ENCODE measurements at places on chromosomes 3 and 15.
A peak's percentile ranks its signal among the peaks of the same experiment; 100 is the strongest.

- no peak for DNase-seq
These were observed 48.7 kb downstream of the MYO5C start for GRCh38 chr15:52246686-52247431.

DNA sequence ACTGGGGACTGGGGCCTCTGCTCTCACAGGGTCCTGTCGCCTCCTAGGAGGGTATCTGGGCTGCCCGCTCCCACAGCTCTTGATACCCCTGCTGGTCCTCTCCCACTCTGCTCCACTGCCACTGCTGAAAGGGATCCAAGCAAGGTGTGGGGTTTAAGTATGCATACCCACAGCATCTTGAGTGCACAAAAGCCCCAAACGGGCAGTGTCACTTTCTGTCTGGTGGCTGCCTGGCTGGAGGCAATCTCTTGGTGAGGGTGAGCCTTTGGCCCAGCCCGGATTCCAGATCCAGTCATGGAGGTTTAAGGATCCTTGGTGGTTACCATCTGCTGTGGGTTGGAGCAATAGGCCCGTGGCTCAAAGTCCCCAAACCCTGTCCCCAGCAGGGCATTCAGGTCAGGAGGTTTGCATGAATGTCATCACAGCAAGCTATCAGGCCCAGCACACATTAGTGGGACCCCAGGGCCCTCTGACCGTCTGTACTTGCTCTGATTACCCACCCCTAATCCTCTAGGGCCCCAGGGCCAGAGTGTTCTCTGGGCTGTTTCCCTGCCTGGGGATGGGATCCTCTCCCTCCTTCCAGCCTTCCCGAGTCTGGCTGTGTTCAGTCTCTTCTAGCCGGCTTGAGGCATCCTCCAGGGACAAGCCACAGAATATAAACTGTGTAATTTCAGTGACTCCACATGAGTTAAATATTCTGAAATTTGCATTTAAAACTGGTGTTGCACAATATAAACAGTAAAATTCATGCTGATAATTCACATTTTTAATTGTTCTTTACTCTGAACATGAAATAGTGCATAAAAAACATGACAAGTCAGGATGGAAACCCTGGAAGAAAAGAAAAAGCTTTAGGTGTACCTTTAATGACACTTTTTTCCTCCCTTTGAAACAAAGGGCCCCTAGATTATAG, 4.9 kb upstream of the TJP1 start:
- DNase-seq: no peak

DNA sequence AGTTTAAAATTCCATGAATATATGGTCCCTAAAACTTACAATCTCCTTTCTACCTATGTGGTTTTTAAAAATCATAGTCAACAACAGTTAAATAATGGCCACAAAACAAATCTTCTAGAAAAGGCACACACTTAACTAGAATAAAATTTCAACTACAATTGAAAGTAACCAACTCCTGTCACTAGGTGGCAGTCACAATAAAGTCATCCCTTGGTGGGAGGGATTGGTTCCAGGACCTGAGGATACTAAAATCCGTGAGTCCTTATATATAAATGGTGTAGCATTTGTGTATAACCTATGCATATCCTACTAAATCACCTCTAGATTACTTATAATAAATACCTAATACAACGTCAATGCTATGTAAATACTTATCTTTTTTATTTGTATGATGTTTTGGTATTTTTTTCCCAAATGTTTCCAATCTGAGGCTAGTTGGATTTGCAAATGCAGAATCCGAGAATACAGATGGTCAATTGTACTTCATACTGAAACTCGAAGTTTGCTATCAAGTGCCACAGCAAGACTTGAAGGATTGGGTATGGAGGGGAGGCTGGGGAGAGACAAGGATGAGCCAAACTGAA, 172.6 kb downstream of the FMN1 start:
- DNase-seq: no peak

GRCh38 chr3:166013073-166013679, 176.0 kb upstream of the BCHE start:
- DNase-seq: no peak

- no peak for DNase-seq
These were observed 23.5 kb upstream of the PLSCR5 start for GRCh38 chr3:146628671-146629070.

GRCh38 chr3:105362021-105362665, 4.6 kb upstream of the ALCAM start:
- no peak for DNase-seq

- no peak for DNase-seq
These were observed 9.9 kb upstream of the GP9 start for GRCh38 chr3:129050556-129051295.

DNA sequence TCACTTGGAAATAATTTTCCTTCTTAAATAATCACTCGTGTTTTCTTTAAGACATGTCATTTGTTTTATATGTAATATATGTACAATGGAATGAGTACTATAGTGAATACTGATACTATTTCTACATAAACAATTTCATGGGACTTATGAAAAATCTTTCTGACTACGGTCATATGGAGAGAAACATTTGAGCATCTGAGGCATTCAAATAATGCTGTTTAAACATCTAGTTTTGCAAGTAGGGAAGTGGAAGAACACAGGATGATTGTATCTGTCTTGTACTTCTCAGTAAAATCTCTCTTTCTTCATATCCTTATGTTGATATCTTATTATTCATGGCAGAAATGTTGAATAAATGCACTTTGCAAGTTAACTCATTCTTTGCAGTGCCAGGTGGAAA, 599.5 kb upstream of the KCNMB2 start:
- no peak for DNase-seq

- DNase-seq: no peak
These were observed 133.6 kb upstream of the MRPL3 start for GRCh38 chr3:131636266-131636775.

DNA sequence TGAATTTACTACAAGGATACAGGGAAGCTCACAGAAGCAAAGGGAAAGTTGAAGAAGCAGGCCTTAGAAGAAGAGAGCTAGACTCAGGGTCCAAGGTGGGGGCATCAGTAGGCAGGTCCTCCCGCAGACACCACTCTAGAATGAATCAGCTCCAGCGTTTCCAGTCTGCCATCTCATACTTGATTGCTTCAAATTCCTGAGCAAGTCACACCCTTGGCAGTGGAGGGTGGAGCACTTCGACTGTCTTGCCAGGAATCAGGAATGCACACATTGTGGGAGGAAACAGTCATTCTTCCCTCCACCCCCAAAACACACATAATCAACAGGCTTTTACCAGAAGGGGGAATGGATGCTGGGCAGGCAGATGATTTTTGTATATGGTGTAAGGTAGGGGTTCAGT, 78.5 kb downstream of the CHCHD6 start:
- DNase-seq: no peak

GRCh38 chr3:183943739-183944138, 59.1 kb upstream of the PARL start:
- DNase-seq: no peak

- DNase-seq: no peak
These were observed 2.3 kb upstream of the CCR2 start for GRCh38 chr3:46351646-46352045.

- no peak for DNase-seq
These were observed 12.9 kb downstream of the POMGNT2 start for GRCh38 chr3:43093006-43093405.

DNA sequence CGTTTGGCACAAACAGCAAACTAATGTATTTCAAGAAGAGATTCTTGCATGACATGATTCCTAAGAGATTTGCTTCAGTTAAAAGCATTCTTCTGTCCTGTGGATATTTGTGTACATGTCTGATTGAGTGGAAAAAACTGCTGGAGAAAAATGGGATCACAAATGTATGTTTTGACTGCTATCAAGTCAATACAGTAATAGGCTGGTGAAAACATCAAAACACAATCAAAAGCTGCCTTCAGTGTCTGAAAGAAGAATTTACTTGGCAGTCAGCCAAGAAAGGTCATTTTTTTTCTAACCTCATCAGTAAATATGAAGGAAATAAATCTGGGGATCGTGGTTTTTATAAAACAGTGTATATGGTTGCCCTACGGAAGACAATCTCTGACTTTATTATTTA, 1214.8 kb downstream of the NSUN3 start:
- DNase-seq: no peak

DNA sequence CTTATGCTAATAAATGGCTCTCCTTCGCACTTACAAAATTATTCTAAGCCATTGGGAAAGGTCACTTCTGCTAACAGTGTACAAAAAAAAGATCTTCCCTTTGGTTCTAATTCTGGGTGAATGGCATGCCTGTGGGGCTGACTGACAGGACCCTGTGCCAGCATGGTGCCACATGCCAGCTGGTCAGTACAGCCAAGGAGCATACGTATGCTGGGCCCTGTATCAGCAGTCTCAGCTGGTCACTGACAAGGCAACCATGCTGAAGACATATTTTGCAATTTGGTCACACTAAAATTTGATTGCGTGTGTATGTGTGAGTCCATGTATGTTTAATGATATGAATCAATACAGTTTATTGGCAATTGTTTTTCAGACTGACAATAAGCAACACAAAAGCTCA, 246.1 kb downstream of the TBL1XR1 start:
- DNase-seq: no peak

DNA sequence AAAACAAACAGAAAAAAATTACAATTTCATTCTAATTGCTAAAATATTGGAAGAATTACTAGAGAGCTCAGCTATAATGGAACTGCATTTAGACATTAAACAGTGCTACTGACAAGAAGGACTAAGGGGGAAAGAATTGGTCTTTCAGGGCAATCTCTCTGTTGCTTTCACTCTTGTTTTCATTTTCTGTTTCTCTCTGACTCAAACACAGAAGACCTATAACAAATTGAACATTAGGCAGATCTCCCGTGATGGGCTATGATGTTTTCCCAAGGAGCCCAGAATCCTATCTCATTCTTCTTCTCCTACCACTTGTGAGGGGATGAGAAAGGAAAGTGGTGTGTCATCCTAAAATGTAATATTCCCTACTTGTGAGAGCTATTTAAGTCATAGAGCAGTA, 358.0 kb upstream of the TGFBR2 start:
- no peak for DNase-seq

DNA sequence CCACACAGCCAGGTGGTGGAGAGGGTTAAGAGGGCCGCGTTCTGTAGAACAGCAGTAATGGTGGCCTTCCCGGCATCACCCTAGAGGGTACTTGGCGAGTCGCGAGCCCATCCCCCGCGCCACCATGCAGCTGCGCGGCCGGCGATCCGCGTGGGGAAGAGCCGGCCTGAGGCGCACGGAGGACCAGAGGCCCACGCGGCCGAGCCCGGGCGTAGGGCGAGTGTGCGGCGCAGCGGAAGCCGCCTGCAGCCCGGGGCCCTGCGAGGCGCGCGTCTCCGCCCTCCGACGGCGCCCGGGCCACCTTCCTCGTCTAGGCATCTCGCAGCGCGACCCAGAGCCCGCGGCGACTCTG, 423 bp downstream of the TKT start:
- DNase-seq: peak; percentile 40

- DNase-seq: no peak
These were observed 10.5 kb upstream of the CRBN start for GRCh38 chr3:3189961-3190360.

- no peak for DNase-seq
These were observed 90.4 kb downstream of the MB21D2 start for GRCh38 chr3:192827208-192827607.

- DNase-seq: no peak
These were observed 5.3 kb upstream of the ZNF445 start for GRCh38 chr3:44482721-44483120.

DNA sequence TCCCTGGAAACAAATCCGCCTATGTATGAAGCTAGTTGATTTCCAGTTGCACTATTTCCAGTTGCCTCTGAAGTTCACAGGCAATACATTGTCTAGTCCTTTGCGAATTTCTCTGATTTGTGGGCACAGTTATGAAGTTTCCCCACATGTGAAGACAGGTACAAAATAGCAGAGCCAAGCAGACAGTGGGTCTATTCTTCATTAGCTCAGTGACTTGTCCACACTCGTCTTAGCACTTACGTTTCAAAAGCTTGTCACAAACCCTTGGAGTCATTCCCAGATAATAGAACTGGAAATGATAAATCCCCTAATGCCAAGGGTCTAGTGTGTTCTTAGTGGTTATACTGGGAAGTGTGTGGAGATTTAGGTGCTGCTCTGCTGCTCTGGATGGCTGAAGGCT, 14.5 kb downstream of the SRPRB start:
- DNase-seq: no peak

- no peak for DNase-seq
These were observed 7.5 kb upstream of the COLQ start for GRCh38 chr3:15528854-15529537.

- DNase-seq: no peak
These were observed 538.1 kb upstream of the ATP11B start for GRCh38 chr3:182255158-182255557.

GRCh38 chr3:123695152-123695551, 110.3 kb upstream of the HACD2 start:
- DNase-seq: no peak

DNA sequence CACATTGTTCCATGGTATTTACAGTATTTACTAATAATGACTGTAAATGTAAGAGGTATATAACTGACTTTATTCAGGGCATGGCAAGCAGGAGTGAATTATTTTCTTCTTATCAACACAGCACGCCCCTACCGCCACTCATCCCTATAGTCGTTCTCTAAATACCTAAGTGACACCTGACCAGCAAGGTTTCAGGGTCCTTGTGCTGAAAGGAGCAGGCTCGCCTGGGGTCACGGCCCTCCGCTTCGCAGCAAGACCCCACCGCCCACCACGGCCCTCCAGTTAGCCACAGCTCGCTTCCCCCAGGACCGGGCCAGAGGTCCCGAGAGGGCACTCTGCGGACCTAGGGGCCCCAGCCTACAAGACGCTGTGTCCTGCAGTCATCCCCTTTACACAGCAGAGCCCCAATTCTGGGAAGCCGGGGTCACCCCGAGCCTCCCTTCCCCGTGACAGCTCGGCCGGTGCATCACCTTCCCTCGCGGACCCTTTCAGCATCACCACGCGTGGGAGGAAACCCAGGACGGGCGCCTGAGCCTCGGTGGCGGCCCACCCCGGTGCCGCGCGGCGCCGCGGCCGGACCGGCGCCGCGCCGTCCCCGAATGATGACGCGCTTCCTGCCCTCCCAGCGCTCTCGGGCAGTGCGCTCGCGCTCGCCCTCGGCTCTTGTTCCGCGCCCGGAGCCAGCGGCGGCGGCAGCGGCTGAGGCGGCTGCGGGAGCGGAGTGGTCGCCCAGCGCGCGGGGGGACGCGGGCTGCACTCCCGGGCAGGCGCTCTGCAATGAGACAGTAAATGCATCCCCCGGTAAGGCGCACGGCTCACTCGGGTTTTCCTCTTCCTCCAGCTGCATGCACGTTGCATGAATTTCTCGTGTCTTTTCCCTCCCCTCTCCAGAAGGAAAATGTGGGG, 225.1 kb upstream of the C2CD4B start:
- DNase-seq: peak; percentile 79

GRCh38 chr15:81530271-81530691, 156.3 kb upstream of the TMC3 start:
- no peak for DNase-seq

DNA sequence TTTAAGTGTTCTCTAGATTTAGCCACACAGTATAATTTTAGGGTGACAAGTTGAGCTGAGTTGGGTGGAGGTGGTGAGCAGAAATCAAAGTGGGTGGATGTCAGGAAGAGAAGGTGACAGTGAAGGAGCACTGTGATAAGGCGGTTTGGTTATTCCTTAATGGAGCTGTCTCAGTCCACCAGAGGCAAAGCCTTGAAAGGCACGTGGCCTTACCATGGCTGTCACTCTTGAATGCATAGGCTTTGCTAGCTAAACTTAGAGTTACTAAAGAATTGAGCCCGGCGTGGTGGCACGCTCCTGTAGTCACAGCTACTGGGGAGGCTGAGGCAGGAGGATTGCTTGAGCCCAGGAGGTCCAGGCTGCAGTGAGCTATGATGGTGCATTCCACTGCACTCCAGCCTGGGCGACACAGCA, 560 bp upstream of the TTLL13 start:
- no peak for DNase-seq
